Stromal cell of bone marrow (primary cell): ENCODE measurements at places on chromosomes 7 and 10.

- no peak for DNase-seq
Observed at GRCh38 chr7:18363751-18364380, 131.7 kb upstream of the HDAC9 start.

GRCh38 chr7:141145630-141145982 lies 71.7 kb downstream of the TMEM178B start:
- DNase-seq, result no peak

DNA sequence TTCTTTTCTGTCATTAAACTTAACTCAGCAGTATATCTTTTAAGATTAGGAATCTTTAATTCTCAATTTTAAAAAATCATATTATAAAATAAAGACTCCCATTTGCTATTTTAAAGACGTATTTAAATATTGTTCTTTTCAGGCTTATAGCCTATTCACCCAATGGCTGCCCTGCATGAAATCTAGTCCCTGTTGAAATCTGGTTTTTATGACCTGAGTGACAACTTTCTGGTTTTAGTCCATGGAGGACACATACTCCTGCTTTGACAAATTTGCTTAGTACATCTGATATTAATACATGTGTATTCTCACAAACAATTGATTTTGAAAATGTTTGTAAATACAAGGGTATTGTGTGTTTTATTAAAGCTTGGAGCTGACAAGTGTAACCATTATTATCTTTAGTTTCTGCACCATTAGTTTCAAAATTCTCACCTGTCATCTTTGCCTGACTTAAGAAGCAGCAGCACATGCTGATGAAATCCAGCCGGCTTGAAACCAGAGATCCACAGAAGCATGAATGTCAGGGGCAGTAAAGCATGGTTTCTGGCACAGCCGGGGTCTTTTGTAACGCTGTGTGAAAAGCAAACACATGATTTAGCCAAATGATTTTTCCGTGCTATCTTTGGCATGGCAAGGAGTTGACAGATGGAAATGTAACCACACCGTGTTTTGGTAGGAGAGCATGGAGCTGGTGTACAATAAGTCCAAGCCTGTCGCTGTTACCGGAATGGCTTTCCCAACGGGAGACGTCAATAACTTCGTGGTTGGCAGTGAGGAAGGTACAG lies 262.8 kb downstream of the DYNC1I1 start:
- DNase-seq, result peak; percentile 13

GRCh38 chr7:38796626-38797501 lies 112.1 kb downstream of the VPS41 start:
- peak; percentile 41 for DNase-seq

DNA sequence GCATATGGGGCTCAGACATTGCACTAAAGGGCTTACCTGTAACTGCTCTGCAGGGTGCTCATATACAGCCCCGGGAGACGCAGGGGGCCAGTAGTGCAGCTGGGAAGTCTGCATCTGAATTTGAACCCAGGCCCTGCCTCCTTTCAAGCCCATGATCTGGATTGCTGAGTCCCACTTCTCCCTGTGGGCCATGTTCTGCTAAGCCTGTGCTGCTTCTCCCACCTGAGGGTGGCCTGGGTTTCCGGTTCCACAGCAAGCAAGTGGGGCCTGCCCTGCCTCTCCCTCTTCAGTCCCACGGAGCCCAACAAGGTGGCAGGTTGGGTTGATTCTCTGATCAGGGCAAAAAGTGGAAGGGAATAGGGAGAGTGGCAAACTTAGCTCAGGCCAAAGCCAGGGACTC lies 56.6 kb upstream of the GDF10 start:
- no peak for DNase-seq

DNA sequence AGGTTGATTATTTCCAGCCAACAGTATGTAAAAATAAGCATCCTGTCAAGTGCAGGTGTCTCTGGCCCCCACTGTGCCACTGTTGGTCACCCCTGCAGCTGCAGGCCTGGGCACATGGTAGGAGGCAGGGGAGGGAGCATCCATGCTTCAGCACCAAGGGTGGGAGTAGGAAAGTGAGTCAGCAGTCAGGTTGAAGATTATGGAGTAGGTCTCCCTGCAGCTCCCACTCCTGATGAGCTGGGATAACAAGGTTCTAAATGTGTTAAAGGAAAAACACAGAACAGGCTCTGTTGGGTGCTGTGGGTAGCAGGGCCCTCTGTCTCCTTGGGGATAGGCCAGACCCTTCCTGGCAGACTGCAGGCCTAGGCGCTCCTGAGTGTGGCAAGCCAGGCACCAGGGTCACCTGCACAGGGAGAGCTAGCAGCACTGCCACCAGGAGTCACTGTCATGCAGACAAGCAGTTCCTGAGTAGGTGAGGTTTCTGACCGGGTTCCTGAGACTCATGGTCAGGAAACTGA lies 59.3 kb downstream of the NUDCD3 start:
- DNase-seq, result no peak

DNA sequence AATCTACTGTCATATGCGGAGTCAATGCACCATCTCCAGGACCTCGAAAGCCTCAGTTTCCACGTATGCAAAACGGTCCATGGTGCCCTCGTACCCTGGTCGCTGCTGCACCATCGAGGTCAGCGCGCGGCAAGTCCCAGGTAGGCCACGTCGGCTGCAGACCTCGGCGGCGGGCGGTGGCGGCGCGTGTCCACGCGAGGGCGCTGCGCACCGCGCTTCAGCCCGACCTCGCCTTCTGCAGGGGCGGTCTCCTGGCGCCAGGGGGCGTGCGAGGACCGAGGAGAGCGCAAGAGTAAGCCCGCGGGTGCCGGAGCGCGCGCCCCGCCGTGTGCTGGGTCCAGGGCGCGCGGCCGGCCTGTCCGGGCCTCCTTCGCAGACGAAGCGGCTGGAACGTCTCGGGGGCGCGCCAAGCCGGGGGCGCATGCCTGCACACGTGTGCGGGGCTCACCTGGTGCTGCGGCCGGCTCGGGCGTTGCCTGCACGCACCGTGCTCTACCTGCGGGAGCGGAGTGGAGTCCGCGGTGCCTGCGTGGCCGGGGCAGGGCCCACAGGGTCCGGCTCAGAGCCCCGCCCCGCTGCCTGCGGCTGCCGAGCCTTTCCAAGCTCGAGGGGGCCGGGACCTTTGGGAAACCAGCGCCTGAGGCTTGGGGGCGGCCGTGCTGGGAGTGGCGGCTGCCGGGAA lies 54.0 kb downstream of the GLRX3 start:
- peak; percentile 71 for DNase-seq
